ENCODE measurements at places on chromosomes 6 and 20.

GRCh38 chr6:300026-300425 lies 7.7 kb downstream of the DUSP22 start:
- no peak for DNase-seq

DNA sequence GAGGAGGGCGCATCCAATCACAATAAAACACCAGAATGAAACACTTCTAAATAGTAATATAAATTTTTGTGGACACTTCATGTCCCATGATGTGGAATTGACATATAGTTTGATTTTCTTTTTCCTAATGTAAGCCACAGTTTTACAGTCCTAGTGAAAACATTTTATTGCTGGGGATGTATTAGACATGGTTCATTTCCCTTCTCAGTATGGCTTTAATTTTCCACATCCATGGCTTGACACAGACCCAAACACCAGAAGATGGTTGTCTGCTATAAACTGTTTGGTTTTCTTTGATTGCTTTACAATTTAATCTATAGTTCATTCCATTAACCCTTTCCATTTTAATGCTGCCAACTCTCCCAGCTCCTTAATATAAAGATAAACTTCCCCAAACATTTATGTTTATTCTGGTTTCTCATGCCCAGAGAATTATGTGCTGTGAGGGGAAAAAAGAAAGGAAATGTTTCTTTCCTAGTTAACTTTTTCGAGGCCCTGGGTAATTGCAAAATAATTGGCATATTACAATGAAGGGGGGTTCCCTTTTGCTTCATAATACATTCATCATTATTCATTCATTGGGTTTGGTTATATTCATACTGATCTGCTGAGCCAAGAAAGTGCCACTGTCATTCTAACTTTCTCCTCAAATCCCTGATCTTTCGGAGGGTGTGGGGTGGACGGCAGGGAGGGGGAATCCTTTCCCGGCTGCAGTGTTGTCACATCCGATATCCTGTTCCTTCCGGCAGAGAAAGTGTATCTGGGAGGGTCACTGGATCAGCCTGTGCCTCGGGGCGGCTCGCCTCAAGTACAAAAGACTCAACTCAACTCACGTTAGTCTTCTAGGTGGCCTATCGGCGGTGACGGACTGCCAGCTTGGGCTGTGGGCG lies 127.6 kb upstream of the TFAP2D start:
- no peak for DNase-seq

- no peak for DNase-seq
Measured at GRCh38 chr20:58251348-58251978, 23.0 kb upstream of the ANKRD60 start.

DNA sequence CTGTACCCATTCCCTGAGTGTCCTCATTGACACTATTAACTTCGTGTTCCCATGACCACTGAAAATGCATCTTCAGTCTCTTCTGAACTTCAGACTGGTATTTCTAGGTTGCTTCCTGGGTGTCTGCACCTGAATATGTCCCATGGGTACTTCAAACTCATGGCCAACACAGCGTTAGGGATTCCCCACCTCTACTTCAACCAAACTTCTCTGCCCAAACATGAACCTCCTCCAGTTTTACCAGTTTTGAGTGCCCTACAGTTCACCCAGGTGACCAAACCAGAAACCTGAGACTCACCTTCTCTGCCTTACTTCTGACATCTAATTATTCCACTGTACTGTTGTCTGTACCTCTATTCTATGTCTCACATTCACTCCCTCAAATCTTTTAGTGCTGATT lies 99.5 kb upstream of the SUPT3H start:
- no peak for DNase-seq

- no peak for DNase-seq
Measured at GRCh38 chr6:150492507-150492906, 107.2 kb upstream of the PLEKHG1 start.

DNA sequence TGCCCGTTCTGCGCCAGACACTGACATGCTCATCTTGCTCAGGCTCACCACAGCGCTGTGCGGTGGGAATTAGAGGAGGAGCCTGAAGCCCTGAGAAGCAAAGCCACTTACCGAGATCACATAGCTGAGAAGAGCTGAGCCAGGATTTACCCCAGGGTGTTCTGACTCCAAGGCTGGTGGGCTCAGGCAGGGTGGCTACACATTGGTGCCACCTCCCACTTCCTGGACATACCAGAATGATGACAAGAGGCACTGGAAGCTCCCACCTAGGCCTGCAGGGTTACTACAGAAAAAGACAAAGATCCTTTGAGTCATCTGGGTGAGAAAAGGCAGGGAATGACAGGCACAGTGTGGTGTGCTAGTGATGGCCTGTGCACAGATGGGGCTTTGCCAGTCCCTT lies 24.4 kb upstream of the FKBP1A start:
- no peak for DNase-seq

GRCh38 chr20:46060301-46060881 lies 29.4 kb downstream of the NCOA5 start:
- no peak for DNase-seq

GRCh38 chr20:54474866-54475265 lies 527 bp upstream of the DOK5 start:
- no peak for DNase-seq

DNA sequence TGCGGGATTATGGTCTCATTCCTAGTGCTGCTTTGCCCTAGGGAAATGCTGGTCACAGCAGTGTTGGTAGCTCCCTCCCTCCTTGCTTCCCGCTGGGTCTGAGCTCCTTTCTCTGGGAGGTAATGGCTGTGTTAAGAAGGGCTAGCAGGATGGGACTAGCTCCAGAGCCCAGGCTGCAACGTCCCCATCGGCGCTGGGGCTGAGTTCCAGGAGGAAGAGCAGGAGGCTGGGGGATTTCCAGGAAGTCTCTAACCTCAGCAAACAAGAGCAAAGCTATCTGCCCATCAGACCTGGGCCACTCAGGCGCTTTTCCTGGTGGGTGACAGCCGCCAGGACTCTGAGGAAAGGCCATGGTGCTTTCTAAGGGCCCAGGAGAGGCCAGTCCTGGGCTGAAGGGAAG lies 174.2 kb downstream of the DLL1 start:
- DNase-seq, result no peak

GRCh38 chr20:3400260-3401155 lies 7.0 kb downstream of the DNAAF9 start:
- no peak for DNase-seq

DNA sequence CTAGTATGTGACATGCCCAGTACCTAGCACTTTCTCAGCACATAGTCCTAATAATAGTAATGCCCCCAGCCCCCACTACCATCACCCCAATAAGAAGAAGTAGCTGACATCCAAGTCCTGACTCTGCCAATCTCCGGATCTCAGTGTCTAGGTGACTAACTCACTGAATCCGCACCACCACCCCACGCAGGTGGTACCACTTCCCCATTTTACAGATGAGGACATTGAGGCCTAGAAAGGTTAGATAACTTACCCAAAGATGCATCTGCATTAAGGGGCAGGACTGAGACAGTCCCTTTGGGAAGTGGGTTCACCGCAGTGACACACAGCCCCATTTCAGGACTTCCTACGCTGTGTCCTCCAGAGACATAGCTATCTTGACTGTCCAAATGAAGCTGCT lies 241.2 kb downstream of the TFAP2C start:
- no peak for DNase-seq

GRCh38 chr20:8433291-8433690 lies 301.2 kb downstream of the PLCB1 start:
- no peak for DNase-seq

- DNase-seq, result no peak
Measured at GRCh38 chr6:163415620-163416556, 1.4 kb downstream of the QKI start.

- DNase-seq, result no peak
Measured at GRCh38 chr20:48294196-48294595, 508.9 kb upstream of the SULF2 start.

GRCh38 chr6:30219244-30219643 lies 6.0 kb upstream of the TRIM26 start:
- DNase-seq, result peak; percentile 5

- peak; percentile 33 for DNase-seq
Measured at GRCh38 chr6:42417641-42418112, 34.0 kb downstream of the TRERF1 start.

- no peak for DNase-seq
Measured at GRCh38 chr6:52992980-52993920, 1.8 kb downstream of the GSTA4 start.

DNA sequence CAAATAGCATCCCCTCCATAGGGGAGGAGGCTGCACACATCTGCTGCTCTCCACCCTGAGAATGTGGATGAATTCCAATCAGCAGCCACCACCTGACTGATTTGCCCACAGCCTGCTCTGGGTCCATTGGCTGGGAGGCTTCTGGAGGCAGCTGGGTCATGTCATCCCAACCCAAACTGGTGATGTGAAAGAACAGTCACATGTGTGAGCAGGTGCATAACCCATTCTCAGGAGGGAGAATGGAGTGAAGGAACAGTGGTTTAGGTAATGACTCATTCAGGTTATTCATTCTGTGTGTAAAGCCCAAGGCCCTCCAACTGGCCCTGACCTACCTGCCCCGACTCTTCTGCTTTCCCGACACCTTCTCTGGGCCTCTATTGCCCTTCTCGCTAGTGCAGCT lies 90.9 kb upstream of the GCM1 start:
- no peak for DNase-seq

GRCh38 chr6:138656364-138657064 lies 117.1 kb upstream of the CCDC28A start:
- DNase-seq, result no peak

Measured in stimulated activated CD8-positive, alpha-beta memory T cell treated with anti-CD3 and anti-CD28 coated beads, Interleukin-2, amount 100 ng/mL, for 1 hour (primary cell).